ENCODE measurements at places on chromosomes 12 and 14. TPM values are rescaled to one million over a fixed set of nuclear protein-coding genes. Genes with fewer than 3 reads are reported as not detected.

The RNASE7 gene
- not detected for total RNA-seq

The MYH6 gene
- total RNA-seq = 0.03 TPM

The BDKRB1 gene
- total RNA-seq = 0.38 TPM

The SYCP3 gene
- total RNA-seq = not detected

The SYNDIG1L gene
- total RNA-seq = not detected
